Caki2 (cell line): ENCODE measurements at places on chromosomes 7 and 10. TPM values are rescaled to one million over a fixed set of nuclear protein-coding genes. Genes with fewer than 3 reads are reported as not detected.

The LIPF gene
- total RNA-seq, result not detected in 2 replicates

DNA sequence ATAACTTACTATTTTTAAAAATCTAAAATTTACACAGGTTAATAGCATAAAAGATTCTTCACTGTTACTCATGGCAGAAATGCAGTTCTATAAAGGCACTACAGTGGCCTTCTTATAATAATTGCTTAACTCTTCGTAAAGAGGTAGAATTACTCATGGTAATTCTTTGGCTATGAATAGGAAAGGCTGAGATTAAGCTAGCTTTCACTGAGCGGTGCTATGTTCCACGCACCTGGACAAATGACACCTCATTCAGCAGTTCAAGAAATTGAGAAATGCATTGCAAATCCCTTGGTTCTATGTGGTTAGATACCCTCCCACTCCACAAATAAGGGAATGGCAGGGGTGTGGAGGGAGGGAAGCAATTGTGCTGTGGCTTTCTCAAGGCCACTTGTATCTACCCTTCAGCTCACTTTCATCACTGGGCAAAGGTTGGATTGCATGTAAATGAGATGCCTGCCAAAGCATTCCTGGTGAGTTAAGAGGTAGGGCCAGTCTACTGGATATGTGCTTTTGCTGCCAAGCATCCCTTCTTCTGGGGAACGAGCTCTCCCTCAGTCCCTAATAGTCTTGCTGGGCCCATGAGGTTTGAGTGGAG lies 210.9 kb downstream of the TEX36 start:
- no peak for DNase-seq

- no peak for DNase-seq
Observed at GRCh38 chr7:101533103-101533465, 96.0 kb downstream of the MYL10 start.

DNA sequence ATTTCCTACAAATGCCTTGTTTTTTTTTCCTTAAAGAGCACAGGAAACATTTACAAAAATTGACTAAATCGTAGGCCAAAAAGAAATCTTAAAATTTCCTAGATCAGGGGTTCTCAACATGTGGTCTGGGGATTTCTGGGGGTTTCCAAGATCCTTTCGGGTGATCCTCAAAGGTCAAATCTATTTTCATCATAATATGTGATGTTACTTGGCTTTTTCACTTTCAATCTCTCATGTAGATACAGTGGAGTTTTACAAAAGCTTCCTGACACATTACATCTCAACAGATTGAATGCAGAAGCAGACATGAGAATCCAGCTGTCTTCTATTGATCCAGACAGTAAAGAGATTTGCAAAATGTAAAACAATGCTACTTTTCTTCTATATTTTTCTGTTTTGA lies 497.3 kb downstream of the INHBA start:
- no peak for DNase-seq

- DNase-seq, result no peak
Observed at GRCh38 chr7:95536656-95537311, 51.0 kb downstream of the ASB4 start.
